Ecto neural progenitor cell (in vitro differentiated cells): ENCODE measurements at places on chromosomes 16 and 17.

DNA sequence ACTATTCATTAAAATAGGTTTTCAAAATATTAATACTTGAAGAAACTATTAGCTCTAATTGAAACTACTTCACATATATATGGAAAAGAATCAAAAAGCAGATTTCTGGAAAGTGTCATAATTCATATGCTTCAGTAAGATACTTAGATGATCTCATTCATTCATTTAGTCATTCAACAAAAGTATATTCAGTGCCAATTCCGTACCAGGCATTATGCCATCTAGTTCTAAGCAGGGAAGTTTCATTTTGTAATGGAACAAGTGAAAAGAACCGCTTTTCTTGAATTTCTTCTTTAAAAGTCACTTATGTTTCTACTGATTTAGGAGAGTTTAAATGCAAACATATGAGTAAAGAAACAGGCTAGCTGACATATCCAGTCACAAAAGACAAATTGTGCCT is 118.3 kb upstream of the FAM20A start:
- DNase-seq, result no peak

GRCh38 chr16:48367441-48368049 is 17.7 kb downstream of the SIAH1 start:
- no peak for DNase-seq

- DNase-seq, result peak; percentile 50
Observed at GRCh38 chr17:36485805-36486203, 677 bp upstream of the ZNHIT3 start.

GRCh38 chr17:17352836-17353624 is 49.9 kb downstream of the NT5M start:
- peak; percentile 48 for DNase-seq

DNA sequence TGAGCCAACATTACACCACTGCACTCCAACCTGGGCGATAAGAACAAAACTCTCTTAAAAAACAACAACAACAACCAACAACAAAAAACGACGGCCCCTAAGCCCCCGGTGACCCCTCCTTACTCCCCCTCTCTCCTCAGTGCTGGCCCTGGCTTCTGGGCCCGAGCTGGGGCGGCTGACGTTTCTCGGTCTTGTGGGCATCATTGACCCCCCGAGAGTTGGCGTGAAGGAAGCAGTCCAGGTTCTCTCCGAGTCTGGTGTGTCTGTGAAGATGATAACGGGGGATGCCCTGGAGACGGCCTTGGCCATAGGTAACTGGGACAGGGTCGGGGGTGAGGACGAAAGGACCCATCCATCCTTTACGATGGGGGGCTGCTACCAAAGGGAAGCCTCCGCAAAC is 52.7 kb downstream of the MEAK7 start:
- DNase-seq, result no peak

DNA sequence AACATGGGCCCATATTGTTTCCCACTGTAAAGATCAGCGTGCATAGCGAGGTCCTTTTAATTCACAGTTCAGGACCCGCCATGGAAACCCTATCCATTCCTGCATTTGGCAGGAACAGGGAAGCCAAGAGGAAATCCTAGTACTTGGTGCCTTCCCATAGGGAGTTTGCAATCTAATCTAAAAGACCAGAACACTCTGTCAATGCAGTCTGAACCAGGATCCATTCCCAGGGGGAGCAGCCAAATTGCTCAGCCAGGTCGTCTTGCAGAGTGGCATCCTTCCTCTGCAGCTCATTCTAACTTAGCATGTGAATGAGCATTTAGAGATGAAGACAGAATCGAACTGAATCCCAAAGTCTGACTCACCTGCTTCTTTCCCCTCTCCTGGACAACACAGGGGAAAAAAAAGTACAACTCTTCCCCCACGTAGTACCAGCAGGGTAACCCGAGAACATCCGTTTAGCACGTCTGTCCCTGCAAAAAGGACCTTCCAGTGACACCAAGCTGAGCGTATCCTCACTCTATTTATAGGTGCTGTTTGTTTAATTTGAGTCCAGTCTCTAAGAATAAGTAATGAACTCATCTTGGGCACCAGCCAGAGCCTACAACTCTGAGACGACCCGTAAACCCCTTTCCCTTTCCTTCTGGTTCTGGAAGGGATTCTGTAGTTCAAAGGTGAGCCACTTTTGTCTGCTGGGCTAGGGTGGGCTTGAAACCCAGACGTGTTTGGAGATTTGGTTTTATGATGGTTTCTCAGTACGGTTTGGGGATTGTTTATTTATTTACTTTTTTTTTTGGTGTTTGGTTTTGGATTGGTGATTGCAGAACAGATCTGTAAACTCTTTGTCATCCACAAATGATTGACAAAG is 74.5 kb downstream of the ERCC4 start:
- DNase-seq, result peak; percentile 14

DNA sequence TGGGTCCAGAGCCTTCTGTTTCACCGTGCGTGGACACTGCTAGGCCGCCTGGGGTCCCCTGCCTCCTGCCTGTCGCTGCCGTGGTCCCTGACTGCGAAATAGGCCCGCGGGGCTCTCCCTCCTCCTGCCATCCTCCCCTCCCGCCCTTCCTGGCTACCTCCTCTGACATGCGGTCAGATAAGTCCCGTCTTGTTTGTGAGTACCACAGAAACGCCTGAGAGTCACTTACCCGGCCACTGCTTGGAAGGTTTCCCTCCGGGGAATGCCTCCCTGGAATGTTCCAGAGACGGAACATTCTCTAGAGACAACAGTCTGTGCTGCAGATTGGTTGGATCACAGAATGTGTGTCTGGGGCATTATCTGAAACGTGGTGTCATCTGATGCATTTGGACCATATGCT is 22.7 kb downstream of the CIBAR2 start:
- DNase-seq, result no peak

DNA sequence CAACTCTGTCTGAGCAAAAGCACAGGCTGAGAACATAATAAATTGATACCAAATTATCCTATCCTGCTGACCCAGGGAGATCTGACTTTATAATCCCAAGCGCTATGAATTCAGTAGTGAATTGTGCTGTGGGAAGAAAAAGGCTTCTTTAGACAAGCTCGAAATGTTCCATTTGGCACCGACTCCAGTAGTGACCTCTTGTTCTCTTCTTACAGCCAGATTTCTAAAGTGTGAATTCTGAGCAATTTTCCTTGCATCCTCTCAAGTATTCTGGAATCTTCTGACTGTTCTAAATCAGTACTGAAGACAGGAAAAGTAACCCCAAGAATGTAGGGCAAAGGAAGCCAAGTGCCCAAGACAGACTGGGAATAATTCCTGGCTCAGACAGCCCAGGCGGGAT is 58.2 kb downstream of the CDYL2 start:
- DNase-seq, result no peak

DNA sequence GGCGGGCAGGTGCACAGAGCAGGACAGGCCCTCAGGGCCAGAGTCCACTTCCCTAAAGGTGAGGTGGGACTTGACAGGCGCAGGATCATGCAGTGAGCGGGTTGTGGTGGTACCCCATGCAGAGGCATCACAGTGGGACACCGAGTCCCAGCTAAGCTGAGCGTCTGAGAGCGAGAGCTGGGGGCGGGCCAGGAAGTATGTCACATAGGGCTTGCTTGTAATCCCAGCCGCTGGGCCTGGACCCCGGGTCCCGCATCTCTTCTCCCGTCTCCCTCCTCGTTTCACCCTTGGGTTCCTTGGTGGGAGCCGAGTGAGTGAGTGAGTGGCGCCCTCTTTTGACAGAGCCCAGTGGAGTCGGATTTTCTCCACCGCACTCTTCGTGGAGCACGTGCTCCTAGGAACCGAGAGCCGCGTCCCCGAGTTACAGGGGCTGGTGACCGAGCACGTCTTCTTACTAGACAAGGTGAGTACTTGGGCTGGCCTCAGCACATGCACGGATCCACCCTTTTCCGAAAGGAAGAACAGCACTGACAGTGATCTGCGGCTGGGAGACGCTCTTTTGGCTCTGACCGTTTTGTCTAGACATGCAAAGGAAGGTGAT is 50.8 kb upstream of the ENDOV start:
- peak; percentile 70 for DNase-seq

- peak; percentile 62 for DNase-seq
Observed at GRCh38 chr17:63838631-63839171, 3.8 kb downstream of the SMARCD2 start.

GRCh38 chr17:65230040-65230439 is 92.9 kb downstream of the RGS9 start:
- DNase-seq, result no peak

DNA sequence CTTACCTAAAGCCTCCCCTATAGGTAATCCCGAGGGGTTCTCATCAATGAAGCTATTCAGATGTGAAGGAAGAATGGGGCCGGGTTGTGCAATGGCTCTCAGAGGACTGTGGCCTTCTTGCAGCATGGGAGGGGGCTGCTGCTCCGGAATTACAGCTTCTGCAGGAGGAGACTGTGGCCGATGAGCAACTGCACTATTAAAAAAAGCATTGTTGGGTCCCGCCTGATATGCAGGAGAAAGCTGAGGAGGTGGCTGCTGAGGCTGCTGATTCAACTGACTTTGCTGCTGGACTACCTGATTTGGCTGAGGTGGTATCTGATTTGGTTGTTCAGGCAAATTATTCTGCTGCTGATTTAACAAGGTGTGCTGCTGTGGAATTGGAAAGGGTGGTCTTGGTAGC is 64.8 kb downstream of the CACNG1 start:
- no peak for DNase-seq

GRCh38 chr17:74078363-74078941 is 125.0 kb upstream of the RPL38 start:
- DNase-seq, result no peak

DNA sequence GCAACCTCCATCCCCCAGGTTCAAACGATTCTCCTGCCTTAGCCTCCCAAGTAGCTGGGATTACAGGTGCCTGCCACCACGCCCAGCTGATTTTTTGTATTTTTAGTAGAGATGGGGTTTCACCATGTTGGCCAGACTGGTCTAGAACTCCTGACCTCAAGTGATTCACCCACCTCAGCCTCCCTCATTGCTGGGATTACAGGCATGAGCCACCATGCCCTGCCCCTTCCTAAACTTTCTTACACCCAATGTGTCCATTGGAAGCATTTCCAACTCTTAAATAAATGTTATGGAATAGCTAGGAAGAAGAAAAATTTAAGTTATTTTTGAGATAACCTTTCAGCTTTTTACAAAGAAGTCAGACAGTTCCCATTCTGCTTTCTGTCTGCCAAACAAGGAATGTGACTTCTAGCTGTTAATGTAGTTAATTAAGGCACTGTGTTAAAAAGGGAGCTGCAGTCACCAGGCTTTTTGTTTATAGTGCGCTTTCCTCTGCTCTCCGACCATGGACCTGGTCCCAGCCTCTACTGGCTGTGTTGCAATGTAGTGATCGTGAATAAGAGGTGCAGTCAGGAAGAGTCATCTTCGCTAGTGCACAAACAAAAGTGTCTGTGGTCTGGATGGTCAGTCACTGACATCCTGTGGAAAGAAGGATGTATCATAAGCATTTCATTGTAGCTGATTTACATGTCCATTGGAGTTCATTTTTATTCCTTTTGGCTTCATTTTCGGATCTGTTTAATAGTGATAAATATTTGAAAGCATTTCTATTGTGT is 39.7 kb downstream of the USP10 start:
- DNase-seq, result no peak

GRCh38 chr17:1267471-1267943 is 2.7 kb upstream of the BHLHA9 start:
- DNase-seq, result no peak

GRCh38 chr16:14196539-14196938 is 125.4 kb downstream of the MRTFB start:
- DNase-seq, result no peak

GRCh38 chr16:68283346-68283745 is 19.0 kb downstream of the SLC7A6 start:
- DNase-seq, result no peak

- DNase-seq, result no peak
Observed at GRCh38 chr16:49641250-49641649, 214.7 kb downstream of the ZNF423 start.

DNA sequence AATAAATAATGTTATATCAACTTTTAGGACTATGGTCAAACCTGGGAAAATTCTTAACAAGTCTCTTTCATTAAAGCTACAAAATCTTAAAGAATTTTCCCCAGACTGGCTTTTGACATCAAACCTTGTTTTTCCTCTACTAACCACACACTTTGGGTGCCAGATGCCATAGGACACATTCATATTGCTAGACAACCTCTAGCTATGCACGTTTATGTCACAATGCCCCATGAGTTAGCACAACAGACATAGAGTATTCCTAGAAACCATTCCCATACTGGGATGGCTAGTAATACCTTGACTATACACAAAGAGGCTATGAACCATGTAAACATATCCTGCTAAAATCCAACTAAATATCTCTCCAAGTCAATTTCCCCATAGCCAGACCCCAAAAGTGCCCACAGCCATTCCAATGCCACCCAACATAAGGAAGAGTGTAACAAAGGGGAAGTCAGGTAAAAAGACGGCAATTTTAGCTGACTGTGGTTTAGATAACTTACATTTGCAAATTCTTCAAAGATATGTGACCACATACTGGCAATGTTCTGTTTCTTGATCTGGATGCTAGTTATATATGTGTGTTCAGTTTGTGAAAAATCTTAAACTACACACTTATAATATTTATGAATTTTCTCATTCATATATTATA is 23.4 kb downstream of the SMURF2 start:
- no peak for DNase-seq

DNA sequence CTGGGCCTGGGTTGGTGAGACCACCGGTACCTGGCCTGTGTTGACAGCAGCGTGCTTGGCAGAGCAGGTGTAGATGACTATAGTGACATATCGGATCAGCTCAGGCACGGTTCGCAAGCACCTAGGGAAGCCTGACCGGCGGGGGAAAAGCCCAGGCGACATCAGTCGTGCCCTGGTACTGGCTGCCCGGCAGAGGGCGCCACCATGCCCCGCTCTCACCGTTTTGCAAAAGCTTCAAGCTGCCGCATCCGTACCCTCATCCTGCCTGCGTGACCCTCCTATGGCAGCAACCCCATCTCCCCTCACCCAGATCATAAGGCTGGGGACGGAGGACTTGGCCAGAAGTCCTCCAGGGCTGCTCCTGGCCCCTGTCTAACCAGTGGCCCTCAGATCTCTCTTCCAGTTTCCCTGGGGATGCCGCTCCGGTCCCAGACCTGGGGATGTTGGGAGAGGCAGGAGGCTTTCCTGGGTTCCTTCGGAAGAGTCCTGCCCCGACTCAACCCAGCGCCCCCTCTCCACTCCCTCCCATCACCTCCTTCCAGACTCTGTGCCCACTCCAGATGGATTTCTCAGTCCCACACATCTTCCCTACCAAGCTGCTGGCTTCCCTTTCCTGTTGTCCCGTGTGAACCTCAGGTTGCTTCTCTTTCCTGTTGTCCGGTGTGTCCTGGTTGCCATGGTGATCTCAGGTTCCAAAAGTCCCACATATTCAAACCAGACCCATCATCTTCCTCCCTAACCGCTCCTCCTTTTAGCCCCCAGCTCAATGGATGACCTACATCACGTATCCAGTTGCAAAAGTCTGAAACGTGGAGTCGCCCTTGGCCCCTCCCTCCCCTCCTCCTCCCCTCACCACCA is 13.7 kb downstream of the ALOX12B start:
- DNase-seq, result peak; percentile 92

GRCh38 chr17:15913826-15914225 is 31.1 kb upstream of the ADORA2B start:
- no peak for DNase-seq

GRCh38 chr17:27475070-27475673 is 18.9 kb downstream of the KSR1 start:
- no peak for DNase-seq

GRCh38 chr16:11626657-11627291 is 40.1 kb upstream of the LITAF start:
- no peak for DNase-seq

- DNase-seq, result no peak
Observed at GRCh38 chr16:50643192-50643591, 37.9 kb downstream of the SNX20 start.
